ENCODE measurements at places on chromosomes 4 and X.

- no peak for DNase-seq
Measured at GRCh38 chr4:34469516-34469915, 1774.8 kb downstream of the ARAP2 start.

- no peak for DNase-seq
Measured at GRCh38 chr4:86283371-86283770, 76.5 kb downstream of the MAPK10 start.

DNA sequence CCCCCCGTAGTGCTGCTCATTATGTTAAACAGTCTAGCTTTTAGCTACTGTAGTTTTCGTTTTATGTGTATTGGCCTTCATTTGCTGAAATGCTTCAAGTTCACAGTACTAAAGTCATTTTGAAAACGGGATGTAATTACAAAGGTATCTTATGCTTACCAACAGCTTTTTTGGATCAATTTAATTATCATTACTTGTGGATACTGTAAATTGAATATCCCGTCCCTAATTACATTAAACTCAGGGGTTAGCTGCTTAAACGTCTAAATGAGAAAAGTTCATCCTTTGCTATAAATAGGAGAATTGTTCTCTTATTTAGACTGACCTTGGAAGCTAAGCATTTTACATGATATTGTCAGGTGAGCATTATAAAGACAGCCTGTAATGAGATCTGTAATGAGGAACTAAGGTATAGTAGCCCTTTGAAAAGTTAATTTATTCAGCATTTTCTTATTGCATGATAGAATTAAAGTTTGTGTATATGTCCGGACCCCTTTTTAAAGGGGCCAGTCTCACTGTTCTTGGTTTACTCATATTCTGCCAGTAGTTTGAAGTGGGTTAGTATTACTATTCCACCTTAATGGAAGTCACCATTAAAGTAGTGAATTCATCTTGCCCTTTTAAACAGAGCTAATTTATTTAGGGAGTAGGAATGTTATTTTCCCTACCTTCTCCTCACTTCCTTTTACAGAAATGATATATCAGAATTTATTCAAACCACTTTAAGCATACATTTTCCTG, 252.6 kb downstream of the TENM3 start:
- DNase-seq: no peak

GRCh38 chrX:15874672-15875071, 20.1 kb upstream of the AP1S2 start:
- DNase-seq: no peak

- DNase-seq: no peak
Measured at GRCh38 chr4:184423003-184423686, 51.2 kb downstream of the IRF2 start.

Measured in G401 (cell line).